ENCODE measurements at places on chromosomes 12 and 14. TPM values are rescaled to one million over a fixed set of nuclear protein-coding genes. Genes with fewer than 3 reads are reported as not detected.

The KCNC2 gene
- polyA plus RNA-seq: 0.55 TPM

The RTL1 gene
- polyA plus RNA-seq: 0.04 TPM

DNA sequence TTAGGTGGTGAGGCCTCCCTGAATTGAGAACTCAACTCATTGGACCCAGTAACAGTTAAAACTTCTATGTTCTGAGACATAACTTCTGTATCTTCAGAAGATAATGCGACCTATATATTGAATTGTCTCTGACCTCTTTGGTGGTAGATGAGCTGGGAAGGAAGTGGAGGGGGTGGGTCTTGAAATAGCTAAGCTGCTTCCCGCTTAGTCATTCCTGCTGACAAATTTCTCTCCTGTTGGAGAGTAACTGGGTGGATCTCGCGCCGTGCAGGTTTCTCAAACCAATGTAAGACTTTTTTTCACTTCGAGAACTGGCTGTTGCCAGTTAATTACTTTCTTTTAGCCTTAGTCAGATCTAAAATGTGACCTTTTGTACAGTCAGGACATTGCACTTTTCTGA, 100.8 kb downstream of the PPHLN1 start:
- no peak for DNase-seq

DNA sequence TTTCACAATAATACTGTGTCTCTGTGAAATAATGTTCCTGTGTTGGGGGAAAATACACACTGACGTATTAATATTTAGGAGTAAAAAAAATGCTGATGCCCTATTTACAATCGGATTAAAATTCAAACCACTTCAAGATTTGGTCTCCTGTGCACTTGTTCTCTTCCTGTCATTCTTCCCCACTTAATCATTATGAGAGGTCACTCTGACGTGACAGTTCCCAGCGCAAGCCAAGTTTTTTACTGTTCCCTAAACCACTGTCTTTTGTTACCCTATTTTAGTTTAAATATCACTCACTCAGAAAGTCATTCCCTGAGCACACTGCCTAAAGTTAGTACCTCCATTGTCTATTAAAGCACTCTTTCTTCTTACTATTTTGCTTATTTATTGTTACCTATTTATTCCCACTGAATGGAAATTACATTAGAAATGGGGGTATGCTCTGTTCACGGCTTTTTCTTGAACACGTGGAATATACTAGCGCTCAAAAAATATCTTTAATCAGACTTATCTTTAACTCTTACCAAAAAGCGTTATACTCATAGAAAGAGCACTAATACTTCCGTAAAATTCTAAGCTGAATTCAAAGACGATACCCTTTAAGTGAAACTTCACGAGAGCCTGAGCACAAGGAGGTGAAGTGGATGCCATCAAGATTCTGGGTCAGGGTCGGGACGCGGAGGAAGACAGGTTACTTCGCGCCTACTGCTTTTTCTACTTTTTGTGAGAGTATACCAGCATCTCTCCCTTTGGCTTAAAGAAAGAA, 670 bp upstream of the PSMA3 start:
- DNase-seq: no peak

GRCh38 chr14:60184905-60185555, 19.8 kb upstream of the DHRS7 start:
- DNase-seq: no peak
